Activated T-helper 1 cell treated with anti-CD3 and anti-CD28 coated beads, Interleukin-2, amount 50 U/mL, for 16 hours (primary cell): ENCODE measurements at places on chromosomes 7 and 10.

- DNase-seq, result no peak
These were observed 66.1 kb downstream of the CFAP46 start for GRCh38 chr10:132876131-132876860.

DNA sequence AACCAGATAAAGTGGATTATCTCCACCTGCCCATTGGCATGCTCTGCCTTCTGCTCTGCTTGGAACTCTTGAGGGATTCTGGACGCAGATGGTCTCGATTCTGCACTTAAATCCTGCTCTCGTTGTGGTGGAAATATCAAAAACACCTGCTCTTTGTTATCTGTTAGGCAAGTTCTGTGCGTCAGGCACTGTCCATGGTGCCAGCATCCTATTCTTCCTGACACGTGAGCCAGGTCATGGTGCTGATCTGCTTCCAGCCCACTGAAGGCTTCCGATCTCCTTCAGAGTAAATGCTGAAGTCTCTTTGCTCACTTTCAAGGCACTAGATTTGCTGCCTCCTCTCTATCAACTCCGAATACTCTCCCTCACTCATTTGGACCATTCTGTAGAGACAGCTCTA lies 505.6 kb downstream of the HTR7 start:
- DNase-seq, result no peak

- DNase-seq, result no peak
These were observed 99.4 kb downstream of the CALD1 start for GRCh38 chr7:134878746-134879357.

DNA sequence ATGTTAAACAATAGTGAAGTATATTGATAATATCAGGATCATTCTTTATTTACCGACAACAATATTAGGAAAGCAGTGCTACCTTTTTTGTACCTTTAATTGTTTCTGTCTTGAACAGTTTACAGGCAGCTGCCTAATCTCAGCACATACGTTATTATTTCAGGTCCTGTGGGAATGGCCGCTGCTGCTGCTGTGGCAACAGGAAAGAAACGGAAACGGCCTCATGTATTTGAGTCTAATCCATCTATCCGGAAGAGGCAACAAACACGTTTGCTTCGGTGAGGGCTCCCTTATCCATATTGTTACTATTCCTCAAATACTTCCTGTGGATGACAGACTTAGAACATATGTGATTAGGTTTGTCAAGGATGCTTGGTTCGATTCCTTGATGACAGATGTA lies 59.7 kb downstream of the NRF1 start:
- no peak for DNase-seq

DNA sequence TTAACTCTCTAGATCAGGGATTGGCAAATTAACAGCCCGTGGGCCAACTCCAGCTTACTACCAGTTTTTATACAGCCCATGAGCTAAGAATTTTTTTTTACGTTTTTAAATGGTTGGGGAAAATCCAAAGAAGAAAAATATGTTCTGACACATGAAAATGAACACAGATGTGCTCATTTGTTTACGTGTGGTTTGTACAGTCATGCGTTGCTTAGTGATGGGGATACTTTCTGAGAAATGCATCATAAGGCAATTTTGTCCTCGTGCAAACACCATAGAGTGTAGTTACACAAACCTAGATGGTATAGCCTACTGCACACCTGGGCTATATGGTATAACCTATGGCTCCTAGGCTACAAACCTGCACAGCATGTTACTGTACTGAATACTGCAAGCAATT lies 8.3 kb upstream of the SMKR1 start:
- DNase-seq, result no peak

- no peak for DNase-seq
These were observed 6.3 kb upstream of the NSMCE4A start for GRCh38 chr10:121981346-121981745.

DNA sequence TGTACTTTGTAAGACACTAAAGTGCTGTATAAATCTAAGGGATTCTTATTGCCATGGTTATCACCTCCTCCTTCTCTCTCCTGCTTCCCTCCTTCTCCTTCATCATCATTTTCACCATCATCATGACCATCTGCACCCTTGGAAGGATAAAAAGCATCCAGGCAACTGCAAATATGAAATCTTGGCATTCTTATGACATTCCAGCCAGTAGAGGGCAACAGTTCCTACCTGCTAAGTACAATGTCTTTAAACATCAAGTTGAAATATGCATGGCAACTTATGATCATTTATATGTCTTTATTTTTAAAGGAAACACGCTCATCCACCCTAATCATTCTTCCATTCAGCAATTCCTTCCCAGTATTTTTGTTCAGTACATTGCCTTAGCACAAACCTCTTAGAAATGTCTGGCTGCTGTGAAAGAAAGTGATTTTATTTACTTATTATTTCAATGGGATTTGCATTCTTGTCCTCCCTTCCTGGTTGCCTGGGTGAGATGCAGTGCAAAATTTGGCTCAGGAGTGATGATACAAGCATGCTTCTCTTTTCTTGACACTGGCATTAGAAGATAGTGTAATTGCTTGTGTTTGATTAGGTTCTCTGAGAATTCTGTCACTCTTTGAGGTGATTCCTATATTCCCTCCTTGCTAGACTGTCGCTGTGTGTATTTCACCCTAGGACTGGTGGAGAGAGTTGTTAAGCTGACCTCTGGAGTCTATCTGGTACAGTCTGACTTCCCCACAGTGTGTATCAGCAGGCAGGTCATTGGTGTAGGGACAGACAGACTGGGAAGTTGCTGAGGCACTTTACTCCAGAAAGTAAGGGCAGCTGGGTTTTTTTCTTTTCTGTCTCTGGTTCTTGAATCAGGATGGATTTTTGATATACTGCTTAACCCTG lies 188.5 kb upstream of the BMPER start:
- no peak for DNase-seq

GRCh38 chr7:106542550-106543220 lies 118.3 kb downstream of the CCDC71L start:
- DNase-seq, result no peak

DNA sequence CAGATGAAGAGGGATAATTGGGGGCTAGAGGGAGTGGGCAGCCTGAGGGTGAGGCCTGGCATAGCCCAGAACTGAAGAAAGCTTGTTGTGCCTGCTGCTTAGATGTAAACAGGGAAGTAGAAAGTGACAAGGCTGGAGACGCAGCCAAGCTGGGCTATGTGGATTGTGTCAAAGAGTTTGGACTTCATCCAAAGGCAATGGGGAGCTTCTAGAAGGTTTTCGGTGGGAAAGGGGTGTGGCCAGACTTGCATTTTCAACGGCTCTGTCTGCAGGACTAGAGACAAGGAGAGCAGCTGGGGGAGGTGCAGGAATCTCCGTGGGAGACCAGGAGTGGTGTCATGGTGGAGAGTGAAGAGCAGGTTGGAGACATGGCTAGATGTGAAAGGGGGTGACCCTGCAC lies 48.8 kb downstream of the GOLGA7B start:
- no peak for DNase-seq

- no peak for DNase-seq
These were observed 332.5 kb downstream of the ZWINT start for GRCh38 chr10:56028298-56029132.

- DNase-seq, result no peak
These were observed 204.6 kb upstream of the FOXP2 start for GRCh38 chr7:114209968-114210367.

DNA sequence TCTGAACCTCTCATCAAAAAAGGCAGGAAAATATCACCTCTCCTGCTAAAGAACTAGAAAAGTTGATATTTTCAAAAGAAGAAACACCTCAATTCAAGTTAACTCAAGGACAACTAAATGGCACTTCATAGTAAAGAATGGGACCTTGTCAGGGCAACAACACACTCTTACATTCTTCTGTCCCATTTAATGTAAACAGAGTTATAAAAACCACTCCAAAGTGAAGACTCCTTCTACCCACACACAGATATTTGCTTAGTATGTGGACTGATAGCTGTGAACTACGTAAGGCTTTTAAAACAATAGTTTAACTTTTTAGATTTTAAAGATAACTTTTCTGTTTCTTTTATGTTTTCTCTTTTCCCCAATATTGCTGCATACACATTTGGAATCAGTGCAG lies 118.3 kb downstream of the ZNF37A start:
- DNase-seq, result no peak

GRCh38 chr10:35025916-35026315 lies 64.2 kb downstream of the CUL2 start:
- no peak for DNase-seq

DNA sequence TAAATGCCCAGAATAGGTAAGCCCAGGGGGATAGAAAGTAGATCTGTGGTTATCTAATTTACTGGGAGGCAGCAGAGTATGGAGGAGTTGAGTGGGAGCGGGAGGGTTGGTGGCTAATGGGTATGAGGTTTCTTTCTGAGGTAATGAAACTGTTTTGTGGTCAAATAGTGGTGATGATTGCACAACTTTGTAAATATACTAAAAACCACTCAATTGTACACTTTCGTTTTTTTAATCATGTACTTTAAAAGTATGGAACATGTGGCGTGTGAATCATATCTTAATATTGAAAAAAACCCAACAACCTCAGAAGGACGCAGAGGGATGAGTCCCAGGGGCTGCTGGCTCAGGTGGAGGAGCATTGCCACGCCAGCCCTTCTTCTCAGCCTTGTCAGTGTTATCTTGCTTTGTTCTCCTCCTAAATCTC lies 118.1 kb downstream of the WDR11 start:
- DNase-seq, result no peak

GRCh38 chr10:72796538-72796937 lies 97.0 kb upstream of the OIT3 start:
- DNase-seq, result no peak
